HepG2 (cell line): ENCODE measurements at places on chromosomes 11 and 22.

DNA sequence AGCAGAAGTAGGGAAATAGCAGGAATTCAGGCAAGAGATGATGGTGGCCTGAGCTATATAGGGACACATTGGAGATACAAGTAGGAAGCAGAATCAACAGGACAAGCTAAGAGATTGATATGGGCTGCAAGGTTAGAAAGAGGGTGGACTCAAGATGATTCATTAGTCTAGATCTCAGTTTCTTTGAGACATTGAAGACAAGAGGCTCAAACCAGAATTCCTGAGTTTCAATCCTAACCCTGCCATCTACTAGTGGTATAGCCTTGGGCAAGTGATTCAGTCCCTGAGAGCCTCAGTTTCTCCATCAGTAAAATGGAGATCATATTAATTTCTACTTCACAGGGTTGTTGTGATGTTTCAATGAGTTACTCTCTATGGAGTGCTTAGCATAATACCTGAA lies 53.1 kb upstream of the NAV2 start:
- DNase-seq, result no peak

DNA sequence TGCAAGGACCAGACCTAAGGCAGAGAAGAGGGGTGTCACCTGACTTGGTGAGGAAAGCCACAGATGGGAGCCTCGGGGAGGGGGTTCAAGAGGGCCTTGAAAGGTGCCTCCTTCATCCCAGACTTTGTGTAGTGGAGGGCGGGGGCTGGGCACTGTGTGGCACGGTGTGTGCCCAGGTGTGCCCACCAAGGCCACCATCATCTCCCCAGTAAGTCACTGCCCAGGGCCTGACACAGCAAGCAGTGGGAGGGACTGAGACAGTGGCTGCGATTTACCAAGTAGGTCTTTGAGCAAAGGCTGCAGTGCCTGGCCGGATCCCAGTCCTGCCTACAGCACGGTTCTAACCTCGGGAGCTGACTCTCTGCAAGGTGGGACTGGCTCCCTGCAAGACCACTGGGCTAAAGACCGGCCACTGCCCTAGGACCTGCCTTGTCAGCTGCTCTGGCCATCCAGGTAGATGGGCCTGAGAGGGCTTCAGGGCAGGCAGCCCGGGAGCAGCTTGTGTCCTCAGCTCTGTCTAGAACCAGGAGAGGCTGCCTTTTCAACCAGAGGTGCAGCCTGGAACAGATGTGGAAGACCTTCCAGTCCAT lies 1.4 kb downstream of the OSM start:
- no peak for DNase-seq

DNA sequence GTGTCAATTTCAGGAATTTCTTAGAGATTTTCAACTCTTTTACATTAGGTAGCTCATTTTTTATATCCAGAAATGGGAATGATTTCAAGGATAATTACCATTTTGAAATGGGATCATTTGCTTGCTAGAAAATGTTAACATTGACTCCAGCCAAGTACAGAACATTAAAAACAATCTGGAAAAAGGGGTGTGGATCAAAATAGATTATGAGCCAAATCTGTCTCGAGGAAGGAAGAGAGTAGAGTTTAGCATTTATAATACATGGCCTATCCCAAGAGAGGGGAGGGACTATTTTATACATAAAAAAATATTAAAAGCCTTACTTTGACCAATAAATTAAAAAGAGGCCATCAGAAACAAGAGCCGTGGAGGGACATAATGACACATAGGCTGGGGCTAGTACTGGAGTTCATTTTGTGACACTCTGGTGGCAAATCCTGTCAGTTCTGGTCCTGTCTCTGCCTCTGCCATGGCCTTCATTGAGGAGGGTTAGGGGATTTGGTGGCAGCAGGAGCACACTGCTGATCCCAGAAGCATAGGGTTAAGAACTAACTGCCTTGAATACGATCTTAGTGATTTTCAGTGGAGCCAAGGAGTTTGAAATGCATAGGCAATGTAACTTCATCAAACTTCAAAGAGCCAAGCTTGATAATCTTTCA lies 20.4 kb downstream of the PPP6R3 start:
- no peak for DNase-seq

- no peak for DNase-seq
These were observed 2.1 kb downstream of the FEZ1 start for GRCh38 chr11:125494031-125494360.

DNA sequence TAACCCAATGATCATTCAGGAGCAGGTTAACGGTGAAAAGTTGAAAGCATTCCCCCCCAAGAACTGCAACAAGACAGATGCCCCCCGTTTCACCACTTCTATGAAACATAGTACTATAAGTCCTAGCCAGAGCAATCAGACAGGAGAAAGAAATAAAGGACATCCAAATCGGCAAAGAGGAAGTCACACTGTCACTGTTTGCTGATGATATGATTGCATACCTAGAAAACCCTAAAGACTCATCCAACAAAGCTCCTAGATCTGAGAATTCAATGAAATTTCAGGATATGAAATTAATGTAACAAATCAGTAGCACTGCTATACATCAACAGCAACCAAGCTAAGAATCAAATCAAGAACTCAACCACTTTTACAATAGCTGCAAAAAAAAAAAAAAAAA lies 32.8 kb downstream of the PIWIL3 start:
- no peak for DNase-seq

DNA sequence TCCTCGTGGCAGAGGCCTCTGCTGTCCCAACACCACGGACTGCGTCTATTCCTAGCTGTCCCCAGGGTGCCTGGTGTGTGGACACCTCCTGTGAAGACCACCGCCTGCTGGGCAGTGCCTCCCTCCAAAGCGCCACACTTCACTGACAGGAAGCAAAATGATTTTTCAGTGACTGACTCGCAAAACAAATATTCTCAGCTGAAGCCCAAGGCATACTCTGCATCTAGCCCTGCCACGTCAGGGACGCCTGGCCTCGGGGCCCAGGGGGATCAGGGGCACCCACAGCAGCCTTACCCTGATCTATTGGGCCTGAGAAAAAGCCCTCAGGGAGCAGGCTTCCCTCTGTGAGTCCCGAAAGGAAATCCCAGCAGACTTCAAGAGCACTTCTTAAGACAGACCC lies 2.2 kb downstream of the BRD1 start:
- DNase-seq, result peak; percentile 34

- no peak for DNase-seq
These were observed 83.1 kb downstream of the VPREB1 start for GRCh38 chr22:22327723-22328122.

- no peak for DNase-seq
These were observed 1.7 kb downstream of the TIMP3 start for GRCh38 chr22:32803020-32803737.

GRCh38 chr22:49992921-49993648 lies 19.5 kb downstream of the IL17REL start:
- DNase-seq, result peak; percentile 49

- no peak for DNase-seq
These were observed 526.2 kb downstream of the TBC1D22A start for GRCh38 chr22:47288680-47289079.

GRCh38 chr11:58639103-58639502 lies 16.6 kb downstream of the CNTF start:
- DNase-seq, result no peak

DNA sequence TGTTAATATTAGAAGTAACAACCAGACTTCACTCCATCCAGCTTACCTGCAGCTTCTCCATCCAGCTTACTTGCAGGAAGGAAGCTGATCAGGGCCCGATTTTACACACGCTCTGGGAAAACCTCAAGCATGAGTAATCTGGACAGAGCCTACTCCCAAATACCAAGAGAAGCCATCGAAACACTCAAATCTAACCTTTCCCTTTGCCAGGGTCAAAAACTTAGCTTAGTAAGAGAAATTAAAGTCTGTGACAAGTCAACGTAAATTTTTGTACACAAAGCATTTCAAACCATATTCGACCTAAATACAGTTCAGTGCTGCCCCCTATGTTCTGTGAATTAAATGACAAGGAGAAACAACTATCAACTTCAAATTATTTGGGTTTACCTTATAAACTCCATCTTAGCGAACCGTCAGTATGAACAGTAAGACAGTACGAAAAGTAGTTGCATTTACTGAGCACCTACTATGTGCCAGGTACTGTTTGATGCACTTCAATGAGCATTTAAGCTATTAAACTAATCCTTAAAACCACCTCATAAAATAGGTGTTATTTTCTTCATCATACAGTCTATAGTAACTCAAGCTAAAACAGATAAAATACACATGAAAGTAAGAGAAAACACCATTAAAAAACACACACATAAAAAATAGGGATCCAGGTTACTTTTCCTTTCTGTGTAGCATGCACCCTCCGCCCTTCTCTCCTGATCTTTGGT lies 36.9 kb downstream of the ARFGAP3 start:
- DNase-seq, result no peak

GRCh38 chr11:82718307-82718706 lies 15.4 kb downstream of the FAM181B start:
- DNase-seq, result peak; percentile 7

GRCh38 chr11:14223636-14224288 lies 135.2 kb downstream of the RRAS2 start:
- no peak for DNase-seq

DNA sequence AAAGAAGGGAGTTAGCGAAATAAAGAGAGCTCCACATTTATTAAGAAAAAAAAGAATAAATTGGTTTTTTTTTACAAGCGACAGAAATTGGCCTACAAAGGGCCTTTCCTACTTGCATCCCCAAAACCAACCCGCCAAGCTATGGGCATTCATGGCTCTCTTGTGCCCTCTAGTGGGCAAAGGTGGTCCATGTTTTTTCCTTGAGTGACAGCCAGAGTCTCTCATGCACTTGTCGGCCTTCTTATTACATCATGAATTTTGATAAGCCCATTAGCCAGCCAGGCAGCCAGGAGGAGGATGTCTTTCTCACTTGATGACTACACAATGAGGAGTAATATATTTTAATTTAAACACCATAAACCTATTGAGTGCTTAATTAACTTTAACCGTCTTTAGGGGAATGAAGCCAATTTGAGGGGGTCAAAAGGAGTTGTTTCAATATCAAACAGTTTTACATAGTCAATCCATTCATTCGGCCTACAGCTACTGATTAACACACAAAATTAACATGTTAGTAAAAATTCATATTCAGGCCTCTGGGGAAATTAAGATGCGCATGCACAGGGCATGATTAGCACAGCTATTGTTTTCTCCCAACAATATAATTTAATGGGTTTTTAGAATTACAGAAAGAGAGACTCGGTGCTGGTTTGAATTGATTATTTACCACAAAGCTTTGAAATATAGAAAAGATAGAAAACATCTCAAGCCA lies 85.5 kb downstream of the RCN1 start:
- peak; percentile 69 for DNase-seq

DNA sequence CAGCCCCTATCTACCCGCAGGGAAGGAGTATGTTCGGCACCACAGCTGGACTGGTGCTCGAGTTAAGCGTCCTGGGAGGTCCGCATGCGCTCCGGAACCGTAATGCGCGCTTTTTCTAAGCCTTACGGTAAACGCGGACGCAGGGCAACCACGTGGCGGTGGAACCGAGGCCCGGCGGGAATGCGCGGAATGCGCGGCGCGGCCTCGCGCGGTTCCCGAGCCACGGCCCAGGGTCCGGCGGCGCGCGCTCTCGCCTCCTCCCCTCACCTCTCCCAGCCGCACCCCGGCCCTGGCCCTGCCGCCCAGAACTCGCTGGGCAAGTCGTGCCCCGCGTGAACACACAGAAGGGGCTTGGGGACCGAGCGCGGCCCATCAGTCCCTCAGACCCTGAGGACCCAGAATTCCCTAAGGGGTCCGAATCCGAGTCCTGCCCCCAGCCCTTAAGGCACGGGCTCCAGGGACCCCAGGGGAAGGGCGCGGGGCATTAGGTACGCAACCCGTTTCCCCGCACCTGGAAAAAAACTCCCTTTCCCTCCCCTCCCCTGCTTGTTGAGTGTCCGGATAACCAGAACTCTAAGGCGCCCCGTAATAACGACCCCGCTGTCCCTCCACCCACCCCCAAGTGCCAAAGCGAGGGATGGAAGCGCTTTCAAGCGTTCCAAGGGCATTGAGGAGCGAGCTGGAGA lies 4.3 kb upstream of the CCND1 start:
- DNase-seq, result no peak

GRCh38 chr11:117058761-117059261 lies 39.4 kb downstream of the SIK3 start:
- DNase-seq, result no peak

DNA sequence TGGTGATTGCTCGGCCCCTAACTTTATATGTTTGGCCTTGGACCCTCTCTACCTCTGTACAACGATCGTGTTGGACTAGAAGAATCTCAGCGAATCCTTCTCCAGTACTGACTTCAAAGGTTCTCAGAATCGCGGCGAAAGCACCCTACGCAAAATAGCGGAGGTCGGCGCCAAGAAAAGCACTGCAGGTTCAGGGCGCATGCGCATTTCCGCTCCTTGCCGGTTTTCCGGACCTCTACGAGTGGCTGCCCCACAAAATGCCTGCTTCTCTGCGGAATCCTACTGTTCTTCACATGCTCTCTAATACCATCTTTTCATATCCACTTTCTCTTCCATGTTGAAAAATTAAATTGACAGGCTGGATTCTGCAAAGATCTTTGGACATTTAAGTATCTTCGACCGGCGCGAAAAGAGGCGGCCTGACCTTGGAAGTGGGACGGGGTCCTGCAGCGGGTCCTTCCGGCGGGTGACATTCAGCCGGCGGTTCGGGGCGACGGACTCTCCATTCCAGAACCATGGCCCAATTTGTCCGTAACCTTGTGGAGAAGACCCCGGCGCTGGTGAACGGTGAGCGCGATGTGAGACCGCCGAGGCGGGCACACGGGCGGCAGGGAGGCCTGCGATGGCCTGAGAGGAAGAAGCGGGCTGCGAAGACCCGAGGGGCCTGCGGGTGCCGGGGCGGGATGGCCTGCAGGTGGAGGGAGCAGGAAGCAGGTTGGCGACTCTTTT lies at the start of gene ATP5MG:
ATP5MG (plus strand) TSS at position 456 of the 729 bp plus-strand sequence; CDS start at position 516, 60 bp downstream.
- peak; percentile 82 for DNase-seq

DNA sequence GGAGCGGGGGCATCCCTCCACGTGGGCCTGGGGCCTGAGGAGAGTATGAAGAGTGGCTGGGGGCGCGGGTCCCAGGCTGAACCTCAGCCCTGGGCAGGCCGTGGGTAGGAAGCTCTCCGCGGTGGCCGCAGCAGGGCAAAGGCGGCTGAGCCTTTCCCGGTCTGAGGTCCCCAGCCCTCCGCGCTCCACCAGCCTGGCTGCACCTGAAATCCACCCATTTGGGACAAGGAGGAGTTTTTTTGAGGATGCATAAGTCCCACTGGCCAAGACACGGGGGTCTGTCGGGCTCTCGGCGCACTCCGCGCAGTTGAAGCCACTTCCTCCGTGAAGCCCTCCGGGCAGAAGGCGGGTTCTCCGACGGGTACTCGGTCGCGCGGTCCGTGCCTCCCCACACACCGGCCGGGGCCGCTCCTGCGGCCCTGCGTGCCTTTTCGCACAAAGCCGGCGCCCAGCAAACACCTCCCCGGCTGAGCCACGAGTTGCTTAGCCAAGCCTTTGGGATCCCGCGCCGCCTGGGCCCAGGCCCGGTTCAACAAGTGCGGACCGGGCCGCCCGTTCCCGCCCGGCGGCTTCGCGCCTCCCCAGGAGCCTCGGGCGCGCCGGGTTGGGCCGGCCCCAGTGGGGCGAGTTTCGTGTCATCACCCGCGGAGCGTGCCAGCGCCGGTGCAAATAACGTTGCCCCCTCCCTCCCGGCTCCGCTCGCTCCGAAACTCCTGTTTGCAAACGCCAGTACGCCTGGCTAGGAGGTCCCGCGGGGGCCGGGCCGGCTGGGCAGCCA lies 666 bp upstream of the OVOL1 start:
- no peak for DNase-seq

- DNase-seq, result no peak
These were observed 988 bp downstream of the MGAT3 start for GRCh38 chr22:39457556-39458443.
